ENCODE measurements at places on chromosomes 1 and 21.
A peak's percentile ranks its signal among the peaks of the same experiment; 100 is the strongest.

DNA sequence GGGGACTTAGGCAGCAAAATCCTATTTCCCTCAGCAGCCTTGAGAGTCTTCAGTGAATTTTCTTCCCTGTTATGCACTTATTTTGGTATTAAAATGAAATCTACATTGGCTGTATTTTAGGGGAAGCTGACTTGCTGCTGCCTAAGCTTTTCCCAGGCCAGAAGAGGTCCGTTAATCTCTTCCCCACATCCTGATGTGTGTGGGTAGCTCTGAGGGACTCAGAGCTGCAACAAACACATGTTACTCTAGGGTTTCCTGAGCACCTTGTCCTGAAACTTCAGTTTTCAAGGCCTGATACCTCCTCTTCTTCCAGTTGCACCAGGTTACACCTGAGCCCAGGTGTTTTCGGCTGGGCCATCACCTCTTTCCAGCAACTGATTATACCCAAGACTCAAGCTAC lies 51.5 kb downstream of the SYT6 start:
- no peak for DNase-seq

- DNase-seq, result no peak
These were observed 7.5 kb downstream of the DENND4B start for GRCh38 chr1:153938996-153939395.

GRCh38 chr1:204094313-204094729 lies 21.4 kb downstream of the SOX13 start:
- DNase-seq, result no peak

DNA sequence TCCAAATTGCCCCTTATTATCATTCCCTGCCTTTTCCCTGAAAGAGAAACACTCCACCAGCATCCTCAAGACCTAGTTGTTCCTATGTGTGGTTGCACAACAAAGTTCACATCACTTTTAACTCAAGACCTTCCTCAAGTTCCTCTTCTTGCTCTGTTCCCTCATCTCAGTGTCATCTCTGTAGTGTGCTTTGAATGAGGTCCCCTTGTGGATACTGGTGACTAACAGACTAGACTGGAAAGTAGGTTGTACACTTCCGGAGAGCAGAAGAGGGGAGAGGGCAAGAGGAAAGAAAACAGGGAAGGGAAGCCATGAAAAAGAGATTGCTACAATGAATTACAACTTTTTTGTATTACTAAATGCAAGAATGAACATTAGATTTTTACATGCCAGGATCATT lies 853.8 kb downstream of the USP25 start:
- DNase-seq, result no peak

DNA sequence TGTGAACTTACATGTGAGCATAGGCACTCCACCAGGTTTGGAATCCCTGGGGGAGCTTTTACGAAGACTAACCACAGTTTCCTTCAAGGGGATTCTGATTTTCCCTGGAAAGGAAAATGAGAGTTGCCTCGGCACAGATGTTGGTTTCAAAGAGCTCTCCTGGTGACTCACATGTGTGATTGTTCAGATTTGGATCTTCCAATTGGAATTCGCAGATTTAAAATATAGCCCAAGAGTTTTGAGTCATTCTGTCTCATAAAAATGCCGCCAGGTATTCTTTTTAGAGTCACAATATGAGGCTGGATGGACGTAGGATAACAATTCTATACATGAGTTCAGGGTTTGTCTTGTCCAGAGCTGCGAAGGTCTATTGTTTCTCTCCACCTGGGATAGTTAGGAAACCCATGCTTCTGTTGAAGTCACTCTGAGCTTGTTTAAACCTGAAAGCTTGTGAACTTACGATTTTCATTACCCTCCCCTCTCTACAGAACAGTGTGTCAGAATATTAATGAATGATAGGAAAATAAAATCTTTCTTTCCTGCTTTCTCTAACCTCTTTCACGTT lies 64.9 kb downstream of the TGFB2 start:
- no peak for DNase-seq

DNA sequence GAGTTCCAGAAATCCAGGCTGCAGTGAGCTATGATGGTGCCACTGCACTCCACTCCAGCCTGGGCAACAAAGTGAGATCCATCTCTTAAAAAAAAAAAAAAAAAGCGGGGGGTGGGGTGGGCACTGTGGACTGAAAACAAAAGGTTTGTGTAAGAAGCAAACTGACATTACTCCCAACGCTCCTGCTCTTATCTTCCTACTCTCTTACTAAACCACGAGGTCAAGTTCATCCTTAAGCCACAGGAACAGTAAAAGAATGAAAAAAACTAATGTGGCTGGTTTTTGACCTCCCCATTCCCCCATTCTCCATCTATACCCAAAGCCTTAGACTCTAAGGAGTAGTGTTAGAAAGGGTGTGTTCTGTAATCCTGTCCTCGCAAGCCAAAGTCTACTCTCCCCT lies 30.8 kb downstream of the TFAP2E start:
- no peak for DNase-seq

DNA sequence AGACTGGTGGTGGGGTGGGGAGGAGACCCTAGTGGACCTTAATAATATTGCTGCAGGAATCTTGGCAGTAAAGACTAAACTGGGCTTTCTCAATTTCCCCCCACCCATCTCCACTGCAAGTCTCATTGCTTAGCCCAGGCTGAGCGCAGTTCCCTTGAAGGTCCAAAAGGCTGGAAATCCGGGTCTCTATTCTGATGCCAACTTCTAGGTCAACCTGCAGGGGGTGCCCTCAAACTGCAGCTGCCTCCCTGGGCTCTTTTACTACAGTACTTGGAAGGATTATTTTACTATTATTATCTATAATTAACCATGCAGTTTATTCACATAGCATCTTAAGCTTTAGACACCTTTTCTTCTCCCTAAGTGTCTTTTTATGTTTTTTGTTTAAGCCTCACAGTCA lies 85.4 kb upstream of the WARS2 start:
- DNase-seq, result no peak

DNA sequence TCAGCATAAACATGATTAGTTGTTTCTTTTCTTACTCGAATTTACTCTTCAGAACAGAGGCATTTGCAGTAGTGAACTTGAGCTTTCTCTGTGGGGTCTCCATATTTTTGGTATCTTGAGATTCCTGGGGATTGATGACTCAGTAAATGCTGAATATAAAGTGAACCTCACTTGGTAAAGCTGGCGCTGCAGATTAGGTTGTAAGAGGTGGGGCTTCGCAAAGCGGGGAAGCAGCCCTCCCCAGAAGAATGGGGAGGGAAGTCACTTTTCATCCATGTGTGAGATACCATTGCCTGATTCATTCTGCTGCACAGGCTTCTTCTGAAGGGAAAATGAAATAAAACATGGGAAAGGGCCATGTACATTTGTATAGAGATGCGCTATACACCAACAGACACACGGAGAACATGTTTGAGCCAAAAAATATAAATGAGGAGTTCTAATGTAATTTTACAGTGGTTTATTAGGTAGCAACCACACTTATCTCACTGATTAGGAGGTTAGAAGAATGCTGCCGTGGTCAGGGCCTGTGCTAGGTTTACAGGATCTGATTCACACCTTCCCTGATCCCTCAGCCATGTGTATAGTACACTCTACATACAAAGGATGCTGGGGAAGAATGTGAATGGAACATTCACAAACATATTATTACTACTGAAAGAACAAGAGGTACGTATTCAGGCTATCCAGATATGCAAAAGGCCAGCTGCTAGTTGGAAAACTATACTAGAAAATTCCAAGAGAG lies 63.5 kb downstream of the DNTTIP2 start:
- peak; percentile 34 for DNase-seq

DNA sequence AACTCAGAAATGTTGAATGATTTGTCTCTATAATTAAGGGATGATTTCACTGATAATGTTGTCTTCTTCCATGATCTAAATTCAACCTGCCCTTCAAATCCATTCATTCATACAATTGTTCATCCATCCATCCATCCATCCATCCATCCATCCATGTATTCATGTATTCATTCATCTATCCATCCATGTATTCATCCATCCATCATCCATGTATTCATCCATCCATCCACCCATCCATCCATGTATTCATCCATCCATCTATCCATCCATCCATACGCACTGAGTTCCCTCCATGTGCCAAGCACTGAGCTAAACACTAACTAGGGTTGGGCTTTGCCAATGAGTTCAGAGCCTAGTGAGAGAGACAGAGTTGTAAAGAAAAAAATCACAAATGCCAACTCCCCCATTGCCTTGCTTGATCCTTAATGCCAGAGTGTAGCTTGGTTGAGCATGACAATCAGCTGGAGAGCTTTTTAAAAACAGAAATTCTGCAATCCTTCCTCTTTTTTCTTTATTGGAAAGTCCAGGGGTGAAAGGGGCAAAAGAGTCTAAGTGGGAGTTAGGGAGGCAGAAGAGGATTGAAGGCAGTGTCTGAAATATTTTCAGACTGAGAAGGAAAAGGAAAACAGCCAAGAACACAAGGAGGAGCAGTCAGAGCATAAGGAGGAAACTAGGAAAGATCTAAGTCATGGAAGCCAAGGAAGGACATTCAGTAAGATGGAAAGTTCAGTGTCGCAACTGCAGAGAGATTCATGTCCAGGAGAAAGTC lies 92.4 kb upstream of the ERG start:
- DNase-seq, result no peak

DNA sequence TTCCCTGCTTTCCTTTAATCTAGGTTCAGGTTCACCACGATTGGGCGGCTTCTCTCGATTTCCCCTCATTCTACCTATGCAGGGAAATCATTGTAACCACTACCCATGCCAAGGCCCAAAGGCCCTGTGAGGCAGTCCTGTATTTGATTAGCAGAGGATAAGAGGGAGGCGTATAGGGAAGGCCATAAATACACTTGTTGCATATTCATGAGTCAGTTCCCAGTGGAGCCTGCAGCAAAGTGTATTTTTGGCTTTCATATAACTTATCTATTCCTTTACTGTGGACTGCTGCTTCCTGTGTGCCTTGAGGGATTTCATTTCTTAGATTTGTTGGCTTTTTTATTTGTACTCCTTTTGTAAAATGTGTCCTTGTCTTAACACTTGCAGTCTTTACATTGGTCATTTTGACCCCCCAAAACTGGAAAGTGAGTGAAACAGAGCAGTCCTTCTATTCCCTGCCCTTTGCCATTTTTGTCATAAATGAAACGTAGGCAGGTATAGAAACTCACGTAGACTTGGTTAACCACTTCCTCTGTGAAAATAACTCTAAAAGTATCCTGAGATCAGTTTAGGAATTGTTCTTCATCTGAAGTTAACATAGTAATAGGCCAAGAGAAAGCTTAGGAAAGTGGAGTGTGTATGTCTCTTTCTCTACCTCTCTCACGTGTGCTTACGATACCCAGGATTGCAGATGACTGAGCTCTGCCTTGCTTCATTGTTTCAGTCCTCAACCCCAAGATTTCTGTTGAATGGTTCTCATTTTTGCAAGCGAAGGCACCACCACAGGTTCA lies 19.6 kb upstream of the KCNQ4 start:
- DNase-seq, result no peak

All from erythroblast (primary cell).